ENCODE measurements at places on chromosomes 12 and 14.

DNA sequence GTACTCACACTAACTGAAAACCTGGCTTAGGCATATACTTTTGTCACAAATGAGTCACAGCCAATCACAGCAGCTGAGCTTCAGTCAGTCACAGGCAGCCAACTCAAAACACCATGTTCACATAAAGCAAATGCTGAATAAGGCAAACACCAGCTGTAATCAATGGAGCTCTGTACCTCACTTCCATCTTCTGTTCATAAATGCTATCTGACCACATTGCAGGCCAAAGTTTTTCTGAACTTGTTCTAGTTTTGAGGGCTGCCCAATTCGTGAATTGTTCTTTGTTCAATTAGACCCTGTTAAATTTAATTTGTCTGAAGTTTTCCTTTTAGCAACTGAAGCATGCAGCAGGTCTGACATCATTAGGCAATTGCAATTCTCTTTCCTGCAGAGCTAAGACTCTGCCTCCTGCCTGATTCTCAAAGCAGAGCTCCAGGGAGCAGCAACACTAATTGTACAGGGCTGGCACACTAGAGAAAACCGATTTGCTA lies 129.9 kb downstream of the WIF1 start:
- no peak for DNase-seq

- no peak for DNase-seq
These were observed 76.3 kb downstream of the SCFD1 start for GRCh38 chr14:30698463-30698862.

DNA sequence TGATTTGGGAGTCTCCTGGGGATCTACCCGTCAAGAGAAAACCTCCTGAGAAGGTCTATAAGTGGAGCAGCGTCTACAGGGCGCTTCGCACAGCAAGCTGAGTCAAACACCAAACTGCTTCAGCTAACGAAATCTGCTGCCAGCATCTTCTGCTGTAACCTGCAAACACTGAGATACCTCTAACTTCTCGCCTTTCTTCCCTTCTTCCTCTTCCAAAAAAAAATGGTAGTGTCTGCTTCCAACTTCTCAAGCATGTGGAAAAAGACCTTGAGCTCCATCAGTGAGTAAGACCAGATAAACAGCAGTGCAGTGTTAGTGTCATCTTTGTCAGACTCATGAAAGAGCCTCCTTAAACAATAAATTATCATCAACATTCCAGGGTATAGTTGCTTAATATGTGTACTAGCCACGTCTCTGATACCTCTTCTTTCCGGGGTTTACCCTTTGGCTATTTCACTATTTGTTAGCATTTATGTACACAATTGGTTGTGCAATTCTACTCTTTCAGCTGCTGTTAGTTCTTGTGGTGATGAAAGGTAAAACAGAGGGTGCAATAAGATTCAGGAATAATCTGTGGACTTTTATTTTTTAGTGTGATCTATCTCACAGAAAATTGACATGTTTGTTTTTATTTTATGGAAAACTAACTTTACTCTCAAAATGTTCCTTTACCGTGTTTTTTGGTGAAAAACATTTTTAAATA lies 81.6 kb downstream of the LLPH start:
- no peak for DNase-seq

GRCh38 chr12:120230326-120230973 lies 29.5 kb upstream of the RPLP0 start:
- DNase-seq = no peak

DNA sequence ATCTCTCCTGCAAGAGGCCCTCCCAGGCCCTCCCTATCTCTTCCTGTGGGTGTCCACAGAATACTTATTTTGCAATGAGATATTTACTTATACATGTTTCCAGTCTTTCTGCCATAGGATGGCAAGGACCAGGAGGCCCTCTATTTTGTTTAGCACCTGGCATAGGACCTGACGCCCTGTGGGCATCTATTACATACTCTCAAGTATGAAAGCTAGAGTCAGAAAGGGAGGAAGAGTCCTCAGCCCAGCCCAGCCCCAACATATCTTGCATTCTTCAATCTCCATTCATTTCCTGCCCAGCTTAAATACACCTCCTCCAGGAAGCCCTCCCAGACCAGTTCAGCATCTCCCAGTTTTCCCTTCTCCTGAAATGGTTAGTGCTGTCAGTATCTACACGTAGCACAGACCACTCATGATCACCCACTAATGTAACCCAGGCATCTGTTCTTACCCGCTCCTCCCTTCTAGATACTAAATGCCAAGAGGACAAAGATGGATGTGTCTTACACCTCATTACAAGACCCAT lies 7.4 kb downstream of the FOXN4 start:
- DNase-seq = no peak

- DNase-seq = no peak
These were observed 115.8 kb downstream of the NUBPL start for GRCh38 chr14:31677052-31677451.

Measured in GM18507 (cell line).